ENCODE measurements at places on chromosomes 6 and 20.
A peak's percentile ranks its signal among the peaks of the same experiment; 100 is the strongest.

DNA sequence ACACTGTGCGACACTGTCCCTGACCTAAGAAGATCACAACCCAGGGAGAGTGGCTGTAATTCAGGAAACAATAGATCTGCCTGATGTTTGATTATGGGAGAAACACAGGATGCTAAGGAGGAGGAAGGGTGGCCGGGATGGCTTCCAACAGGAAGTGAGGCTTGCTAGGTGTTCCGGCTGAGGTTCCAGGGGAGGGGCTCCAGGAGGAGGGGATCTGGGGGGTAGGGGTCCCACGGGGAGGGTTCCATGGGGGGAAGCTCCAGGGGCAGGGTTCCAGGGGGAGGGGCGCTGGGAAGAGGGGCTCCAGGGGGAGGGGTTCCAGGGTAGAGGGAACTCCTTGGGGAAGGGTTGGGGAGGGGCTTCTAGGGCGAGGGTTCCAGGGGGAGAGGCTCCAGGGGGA, 48.6 kb downstream of the DAAM2 start:
- no peak for DNase-seq

DNA sequence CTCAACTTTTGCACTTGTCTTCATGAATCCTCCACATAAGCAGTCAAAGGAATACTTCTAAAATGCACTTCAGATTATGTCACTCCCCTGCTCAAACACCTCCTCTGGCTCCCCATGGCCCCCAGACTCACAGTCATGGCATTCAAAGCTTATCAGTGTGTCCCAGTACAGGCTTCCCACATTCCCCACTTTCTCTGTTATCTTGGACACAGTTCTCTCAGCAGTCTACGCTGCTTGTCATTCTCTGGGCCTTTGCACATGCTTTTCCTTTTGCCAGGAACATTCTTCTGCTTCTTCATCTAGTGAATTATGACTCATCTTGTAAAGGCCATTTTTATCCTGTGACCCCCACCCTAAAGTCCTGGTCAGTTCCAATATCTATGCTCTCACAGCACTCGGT, 31.8 kb downstream of the SLC13A3 start:
- DNase-seq = no peak

DNA sequence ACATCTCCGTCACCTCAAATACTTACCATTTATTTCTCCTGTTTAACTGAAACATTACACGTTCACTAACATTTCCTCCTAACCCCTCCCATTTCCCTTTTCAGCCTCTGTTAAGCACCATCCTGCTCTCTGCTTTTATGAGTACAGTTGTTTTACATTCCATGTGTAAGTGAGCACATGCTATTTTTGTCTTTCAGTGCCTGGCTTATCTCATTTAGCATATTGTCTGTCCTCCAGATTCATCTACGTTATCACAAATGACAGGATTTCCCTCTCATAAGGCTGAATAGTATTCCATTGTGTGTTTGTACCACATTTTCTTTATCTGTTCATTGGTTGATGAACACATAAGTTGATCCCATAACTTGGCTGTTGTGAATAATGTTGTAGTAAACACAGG, 22.7 kb downstream of the TAF11 start:
- no peak for DNase-seq

GRCh38 chr6:168131464-168132415, 52.7 kb upstream of the FRMD1 start:
- DNase-seq = no peak

GRCh38 chr6:50978380-50979170, 159.9 kb downstream of the TFAP2B start:
- no peak for DNase-seq

- DNase-seq = no peak
Measured at GRCh38 chr6:45112711-45113110, 215.4 kb upstream of the RUNX2 start.

- no peak for DNase-seq
Measured at GRCh38 chr6:54320871-54321270, 12.6 kb downstream of the TINAG start.

DNA sequence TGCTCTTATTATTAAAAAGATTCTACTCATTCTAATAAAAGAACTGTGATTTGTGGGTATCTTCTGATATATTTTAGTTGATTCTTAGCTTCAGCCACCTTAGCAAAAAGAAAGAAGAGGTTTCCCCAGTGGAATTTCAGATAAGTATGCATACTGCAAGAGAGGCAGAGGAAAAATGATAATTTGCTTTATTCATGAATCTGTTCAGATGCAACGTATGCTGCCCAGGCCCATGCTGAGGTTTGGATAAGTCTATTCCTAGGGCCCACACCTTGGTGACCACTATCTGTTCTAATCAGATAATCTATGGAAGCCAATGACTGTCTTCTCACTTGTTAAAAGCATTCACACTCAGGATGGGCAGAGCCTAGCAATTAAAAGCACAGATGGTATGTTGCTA, 194.0 kb downstream of the HIVEP2 start:
- no peak for DNase-seq

GRCh38 chr6:112469306-112469705, 122.2 kb downstream of the RFPL4B start:
- DNase-seq = no peak

DNA sequence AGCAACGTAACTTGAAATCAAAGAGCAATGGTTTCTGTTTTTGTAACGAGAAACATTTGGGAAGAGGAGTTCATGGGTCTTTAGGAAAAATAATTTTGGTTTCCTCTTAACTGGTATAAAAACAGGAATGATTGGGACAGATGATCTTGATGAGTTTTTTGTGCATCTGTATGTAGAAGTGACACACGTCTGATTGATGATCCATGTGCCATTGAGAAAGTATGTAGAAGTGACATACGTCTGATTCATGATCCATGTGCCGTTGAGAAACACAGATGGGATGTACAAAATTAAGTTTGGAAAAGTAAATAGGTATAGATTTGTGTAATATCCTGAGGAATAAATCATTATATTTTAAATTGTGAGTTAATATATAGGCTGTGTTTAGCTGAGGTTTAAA, 2.1 kb downstream of the KIAA1586 start:
- DNase-seq = no peak

GRCh38 chr6:161409353-161409752, 135.5 kb upstream of the AGPAT4 start:
- DNase-seq = no peak

GRCh38 chr20:41586772-41587171, 31.4 kb downstream of the CHD6 start:
- no peak for DNase-seq

DNA sequence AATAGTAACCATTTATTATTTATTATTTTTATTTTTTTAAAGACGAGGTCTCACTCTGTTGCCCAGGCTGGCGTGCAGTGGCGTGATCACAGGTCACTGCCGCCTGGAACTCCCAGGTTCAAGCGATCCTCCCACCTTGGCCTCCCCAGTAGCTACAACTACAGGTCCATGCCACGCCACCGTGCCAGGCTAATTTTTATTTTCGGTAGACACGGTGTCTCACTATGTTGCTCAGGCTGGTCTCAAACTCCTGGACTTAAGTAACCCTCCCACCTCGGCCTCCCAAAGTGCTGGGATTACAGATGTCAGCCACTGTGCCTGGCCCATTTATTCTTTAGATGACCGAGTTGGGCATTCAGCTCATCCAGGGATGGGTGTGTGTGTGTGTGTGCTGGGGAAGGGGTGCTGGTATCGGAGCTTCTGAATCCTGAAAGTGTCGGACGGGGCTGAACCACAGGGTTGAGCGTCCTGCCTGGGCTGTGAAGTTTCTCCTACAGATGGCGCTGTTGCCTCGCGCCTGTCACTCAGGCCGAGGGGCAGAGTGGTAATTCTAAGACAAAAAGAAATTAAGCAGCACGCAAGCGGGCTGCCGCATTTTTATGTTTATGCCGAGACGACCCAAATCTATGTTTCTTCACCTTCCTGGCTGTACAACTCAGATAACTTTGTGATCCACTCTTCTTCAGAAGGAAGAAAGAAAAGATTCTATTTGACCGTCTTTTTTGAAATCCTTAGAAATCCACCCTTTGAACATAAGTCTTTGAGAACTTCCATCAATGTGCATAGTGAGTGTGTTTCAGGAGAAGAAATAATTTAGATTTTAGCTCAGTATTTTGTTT, 252.8 kb downstream of the CDH26 start:
- DNase-seq = peak; percentile 56

DNA sequence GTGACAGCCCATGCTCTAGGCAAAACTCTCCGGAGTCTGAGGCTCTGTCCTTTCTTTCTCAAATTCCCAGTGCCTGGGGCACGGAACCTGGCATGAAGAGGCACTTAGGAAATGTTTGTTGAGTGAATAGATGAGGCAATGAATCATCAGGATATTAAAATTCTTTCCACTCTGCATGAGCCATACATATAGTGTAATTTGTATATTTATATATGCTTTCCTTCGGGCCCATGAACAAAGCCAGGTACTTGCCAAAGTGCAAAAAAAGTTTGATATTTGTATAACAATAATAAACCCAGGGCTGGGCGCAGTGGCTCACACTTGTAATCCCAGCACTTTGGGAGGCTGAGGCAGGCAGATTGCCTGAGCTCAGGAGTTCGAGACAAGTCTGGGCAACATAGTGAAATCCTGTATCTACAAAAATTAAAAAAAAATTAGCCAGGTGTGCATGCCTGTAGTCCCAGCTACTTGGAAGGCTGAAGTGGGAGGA, 212.3 kb upstream of the ZNF217 start:
- DNase-seq = no peak

DNA sequence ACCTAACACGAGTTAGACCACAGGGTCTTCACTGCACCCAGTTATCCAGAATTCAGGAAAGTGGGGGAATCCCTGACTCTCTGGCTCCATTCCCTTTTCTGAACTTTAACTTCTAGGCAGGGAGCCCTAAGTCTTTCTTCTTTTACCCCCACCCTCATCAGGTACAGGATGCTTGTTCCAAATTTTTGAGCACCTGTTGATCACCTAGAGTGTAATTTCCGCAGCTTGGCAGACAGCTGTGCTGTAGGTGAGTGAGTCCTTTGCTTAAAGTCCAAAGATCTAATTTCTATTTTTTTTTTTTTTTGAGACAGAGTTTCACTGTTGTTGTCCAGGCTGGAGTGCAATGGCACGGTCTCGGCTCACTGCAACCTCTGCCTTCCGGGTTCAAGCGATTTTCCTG, 89.5 kb upstream of the AKIRIN2 start:
- DNase-seq = no peak

DNA sequence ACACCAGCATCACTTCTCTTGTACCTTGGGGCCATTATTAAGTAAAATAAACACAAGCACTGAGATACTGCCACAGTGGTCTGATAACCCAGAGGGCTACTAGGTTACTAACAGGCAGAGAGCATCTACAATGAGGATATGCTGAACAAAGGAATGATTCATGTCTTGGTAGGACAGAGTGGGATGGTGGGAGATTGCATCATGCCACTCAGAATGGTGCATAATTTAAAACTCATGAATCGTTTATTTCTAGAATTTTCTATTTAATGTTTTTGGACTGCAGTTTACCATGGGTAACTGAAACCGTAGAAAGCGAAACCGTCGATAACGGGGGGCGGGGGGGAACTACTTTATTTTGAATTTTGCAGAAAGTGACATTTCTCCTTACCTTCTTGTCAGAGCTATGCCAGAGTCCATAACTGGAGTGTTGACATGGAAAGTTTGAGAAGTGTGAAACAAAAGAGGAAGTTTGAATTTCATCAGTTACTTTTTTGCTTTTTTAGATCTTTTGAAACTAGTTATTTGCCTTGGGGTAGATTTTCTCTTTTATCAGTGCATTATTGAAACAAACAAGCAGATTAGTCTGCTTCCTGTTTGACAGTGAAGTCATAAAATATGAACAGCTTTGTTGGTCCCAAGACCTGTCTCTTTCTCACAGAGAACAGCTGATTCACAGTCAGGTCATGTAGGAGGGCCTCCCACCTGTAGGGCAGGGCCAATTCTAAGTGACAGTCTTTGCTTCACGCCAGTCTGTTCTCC, 124.9 kb downstream of the KLHL32 start:
- DNase-seq = no peak

DNA sequence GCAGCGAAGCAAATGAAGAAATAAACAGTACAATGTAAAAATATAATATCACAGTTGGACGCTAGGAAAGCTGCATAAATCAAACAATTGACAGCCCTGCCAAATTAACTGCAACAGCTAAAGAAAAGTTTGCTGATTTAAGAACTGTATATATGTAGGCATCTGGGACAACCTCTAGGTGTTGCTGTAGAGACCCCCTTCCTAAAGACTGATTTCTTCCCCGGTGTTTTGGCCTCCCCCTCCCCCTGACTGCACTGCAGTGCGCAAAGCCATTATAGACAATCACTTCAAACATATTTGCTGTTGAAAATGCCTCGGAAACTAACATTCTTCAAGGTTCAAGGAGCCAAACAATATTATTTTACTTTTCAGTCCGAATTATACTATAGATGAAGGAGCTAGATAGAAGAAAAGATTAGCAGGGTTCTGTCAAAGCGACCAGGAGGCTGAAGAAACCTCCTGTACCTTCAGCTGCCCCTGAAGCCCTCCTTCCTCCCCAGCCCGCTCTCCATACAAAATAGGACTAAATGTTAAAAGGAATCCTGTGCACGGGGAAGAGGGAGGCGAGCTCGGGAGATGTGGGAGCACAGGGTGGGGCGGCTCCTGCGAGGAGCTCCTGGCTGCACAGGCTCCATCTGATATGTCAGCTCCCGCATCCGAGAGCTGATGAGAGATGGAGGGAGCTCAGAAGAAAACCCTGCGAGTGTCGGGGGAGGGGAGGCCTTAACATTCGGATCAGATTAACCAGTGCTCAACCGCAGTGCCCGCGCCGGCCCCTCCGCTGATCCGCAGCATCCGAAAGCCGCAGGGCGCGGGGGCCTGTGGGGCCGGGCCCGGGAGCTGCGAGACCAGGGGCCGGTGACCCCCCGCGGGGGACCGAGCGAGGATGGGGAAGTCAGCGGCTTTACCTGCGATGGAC, 822 bp downstream of the ELOVL4 start:
- DNase-seq = no peak

- no peak for DNase-seq
Measured at GRCh38 chr6:163793011-163793983, 378.8 kb downstream of the QKI start.

DNA sequence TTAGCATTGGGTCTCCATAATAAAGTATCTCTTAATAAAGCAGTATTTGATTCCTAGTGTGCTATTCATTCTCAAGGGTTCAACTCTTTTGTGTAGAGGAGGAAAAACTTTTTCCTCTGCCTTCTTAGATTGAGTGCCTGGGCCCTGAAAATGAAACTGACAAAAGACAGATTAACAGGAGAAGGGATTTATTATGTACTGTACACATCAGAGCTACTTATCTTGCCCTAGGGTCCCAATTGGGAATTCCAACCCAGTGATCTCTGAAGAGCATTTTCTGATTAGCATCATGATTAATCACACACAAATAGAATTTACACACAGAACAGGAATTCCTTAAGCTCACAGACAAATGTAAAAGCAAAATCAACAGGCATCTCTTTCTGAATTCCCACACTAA, 128.9 kb downstream of the CD164 start:
- DNase-seq = no peak

- no peak for DNase-seq
Measured at GRCh38 chr6:17628873-17629272, 28.8 kb downstream of the FAM8A1 start.

Data from activated T-cell treated with anti-CD3 and anti-CD28 coated beads for 48 hours (primary cell).